ENCODE measurements at places on chromosomes 2 and 18.

- no peak for DNase-seq
Measured at GRCh38 chr2:101479810-101480209, 4.9 kb upstream of the RFX8 start.

- DNase-seq = no peak
Measured at GRCh38 chr2:191696001-191696400, 18.1 kb downstream of the NABP1 start.

DNA sequence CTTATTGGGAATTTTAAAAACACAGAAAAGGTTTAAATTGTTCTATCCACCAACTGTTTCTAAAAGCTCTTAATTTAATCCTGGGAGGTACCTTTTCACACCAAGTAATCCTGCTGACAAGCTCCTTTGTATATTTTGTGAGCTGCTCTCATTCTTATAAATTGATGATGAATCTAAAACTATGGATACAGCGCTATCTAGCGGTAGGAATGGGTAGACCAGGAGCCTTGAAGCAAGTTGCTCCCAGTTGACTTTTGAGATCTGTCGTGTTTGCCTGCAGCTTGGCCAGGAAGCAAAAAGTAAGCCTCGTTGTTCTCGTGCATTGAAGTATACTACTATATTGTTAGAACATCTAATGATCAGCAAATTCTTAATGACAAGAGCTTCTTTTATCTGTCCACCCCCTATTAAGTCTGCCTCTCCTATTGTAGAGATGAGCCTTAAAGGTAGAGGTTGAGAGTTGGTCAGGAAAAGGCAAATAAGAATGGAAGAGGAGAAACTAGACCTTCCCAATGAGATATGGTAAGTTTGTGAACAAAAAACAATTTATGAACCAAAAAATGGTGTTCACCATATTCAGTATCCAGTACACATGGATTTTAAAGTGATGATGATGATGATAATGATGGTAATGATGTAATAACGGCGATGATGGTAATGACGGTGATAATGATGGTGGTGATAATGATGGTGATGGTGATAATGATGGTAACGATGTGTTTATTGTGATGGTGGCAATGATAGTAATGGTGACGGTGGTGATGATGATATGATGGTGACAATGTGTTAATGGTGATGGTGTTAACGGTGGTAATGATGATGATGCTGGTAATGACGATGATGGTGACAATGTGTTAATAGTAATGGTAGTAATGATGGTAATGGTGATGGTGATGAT is 212.1 kb upstream of the NCKAP5 start:
- peak; percentile 68 for DNase-seq

- no peak for DNase-seq
Measured at GRCh38 chr18:77067291-77068061, 65.1 kb downstream of the MBP start.

DNA sequence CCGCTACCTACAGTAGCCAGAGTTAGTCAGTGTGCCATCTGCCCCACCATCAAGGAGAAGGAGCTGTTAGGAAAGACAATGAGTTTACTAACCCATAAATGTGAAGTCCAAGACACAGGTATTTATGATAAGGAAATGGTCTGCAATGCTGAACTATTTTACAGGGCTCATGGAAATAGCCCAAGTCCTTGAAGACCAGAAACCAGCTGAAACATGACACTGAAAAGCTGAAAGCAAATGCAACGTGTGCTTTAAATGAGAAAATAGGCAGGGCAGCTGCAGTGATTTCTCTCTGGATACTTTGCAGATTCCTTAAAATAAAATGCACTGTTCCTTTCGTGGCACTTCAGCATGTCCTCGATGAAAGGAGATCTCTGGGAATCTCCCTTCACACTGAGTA is 256.4 kb upstream of the TCF4 start:
- DNase-seq = no peak

DNA sequence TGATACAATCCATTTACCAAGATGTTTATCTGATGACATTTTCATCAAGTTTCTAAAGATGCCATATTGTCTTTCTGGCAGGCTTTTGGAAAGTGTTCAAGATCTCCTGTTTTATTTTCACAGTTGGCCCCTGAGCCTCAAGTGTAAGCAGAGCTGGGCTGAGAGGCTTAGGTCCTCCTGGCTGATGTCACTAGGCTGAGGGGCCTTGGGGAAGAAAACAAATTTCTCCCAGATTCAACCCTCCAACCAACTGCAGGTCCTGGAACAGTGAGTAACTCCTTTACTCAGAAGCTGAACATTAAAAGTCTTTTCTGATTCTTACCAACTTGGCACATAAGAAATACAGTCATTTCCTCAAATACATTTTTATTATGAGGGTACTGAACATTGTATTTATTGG is 14.9 kb upstream of the IL1RL1 start:
- no peak for DNase-seq

GRCh38 chr2:189247276-189247675 is 67.7 kb upstream of the COL5A2 start:
- DNase-seq = no peak

DNA sequence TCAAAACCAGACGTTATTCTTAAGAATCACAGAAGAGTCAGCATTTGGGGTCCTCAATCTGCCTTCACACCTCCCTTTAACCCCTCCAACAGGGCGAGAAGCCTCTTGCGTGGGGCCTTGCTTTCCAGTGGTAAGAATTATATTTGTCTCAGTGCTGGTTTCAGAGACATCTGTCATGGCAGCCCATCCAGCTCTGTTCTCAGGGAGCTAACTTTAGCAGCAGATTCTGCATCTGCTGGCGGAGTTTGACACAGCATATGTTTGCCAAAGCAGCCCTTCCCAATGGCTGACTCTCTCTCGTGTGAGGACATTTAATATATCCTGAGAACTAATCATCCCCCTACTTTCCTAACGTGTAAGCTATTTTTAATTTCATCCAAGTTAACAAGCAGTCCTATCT is 91.5 kb upstream of the BCL11A start:
- no peak for DNase-seq

DNA sequence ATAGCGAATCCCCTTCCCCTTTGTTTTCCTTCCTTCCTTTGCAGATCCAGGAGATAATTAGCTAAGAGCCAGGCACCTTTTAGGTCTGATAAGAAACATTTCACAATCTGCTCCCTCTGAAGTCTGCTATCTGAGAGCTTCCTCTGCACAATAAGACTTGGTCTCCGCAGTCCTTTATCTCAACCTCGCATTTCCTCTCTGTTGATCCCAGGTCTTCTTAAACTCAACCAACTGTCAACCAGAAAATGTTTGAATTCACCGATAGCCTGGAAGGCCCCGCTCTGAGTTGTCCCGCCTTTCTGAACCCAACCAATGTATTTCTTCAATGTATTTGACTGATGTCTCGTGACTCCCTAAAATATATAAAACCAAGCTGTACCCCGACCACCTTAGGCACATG is 78.4 kb upstream of the CTDP1 start:
- no peak for DNase-seq

- DNase-seq = no peak
Measured at GRCh38 chr2:181876614-181877063, 14.9 kb upstream of the ITPRID2 start.

GRCh38 chr2:111122631-111123421 is 2.1 kb downstream of the BCL2L11 start:
- no peak for DNase-seq

- no peak for DNase-seq
Measured at GRCh38 chr18:76699923-76700322, 122.4 kb upstream of the ZNF236 start.

- no peak for DNase-seq
Measured at GRCh38 chr2:241648453-241648852, 11.0 kb downstream of the ATG4B start.

DNA sequence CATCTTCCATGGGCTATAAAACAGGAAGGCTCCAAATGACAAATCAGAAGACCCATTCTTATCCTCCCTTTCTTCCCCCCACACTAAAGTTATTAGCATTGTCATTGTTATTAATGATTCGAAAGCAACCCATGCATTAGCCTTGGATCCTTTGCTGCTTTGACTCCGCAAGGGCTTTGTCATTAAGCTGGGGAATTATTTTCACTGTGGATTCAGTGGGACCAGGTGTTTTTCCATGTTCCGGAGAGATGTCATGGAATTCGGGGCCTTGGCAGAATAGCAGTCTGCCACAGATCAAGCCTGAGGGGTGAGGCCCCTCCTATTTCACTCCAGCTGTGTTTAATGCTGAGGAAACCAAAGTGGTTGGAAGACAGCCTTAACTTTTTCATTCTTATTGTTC is 357.1 kb downstream of the EN1 start:
- no peak for DNase-seq

GRCh38 chr2:116586328-116586689 is 1228.2 kb upstream of the DDX18 start:
- DNase-seq = no peak

DNA sequence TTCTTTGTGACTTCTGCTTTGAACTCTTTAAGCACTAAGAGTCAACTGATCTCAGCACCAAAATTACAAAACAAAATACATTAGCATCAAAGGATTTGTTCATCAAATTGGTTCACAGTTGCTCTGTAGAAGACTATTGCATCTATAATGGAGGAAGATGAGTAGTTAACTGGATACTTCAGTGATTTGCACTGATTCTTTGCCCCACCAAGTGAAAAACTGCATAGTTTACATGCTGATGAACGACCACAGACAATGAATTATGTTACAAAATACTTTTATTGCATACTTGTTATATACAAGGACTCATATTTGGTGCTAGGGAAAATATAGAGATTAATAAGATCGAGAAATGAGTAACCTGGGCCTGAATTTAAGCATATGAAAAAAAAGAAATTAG is 107.2 kb downstream of the SCG2 start:
- no peak for DNase-seq

DNA sequence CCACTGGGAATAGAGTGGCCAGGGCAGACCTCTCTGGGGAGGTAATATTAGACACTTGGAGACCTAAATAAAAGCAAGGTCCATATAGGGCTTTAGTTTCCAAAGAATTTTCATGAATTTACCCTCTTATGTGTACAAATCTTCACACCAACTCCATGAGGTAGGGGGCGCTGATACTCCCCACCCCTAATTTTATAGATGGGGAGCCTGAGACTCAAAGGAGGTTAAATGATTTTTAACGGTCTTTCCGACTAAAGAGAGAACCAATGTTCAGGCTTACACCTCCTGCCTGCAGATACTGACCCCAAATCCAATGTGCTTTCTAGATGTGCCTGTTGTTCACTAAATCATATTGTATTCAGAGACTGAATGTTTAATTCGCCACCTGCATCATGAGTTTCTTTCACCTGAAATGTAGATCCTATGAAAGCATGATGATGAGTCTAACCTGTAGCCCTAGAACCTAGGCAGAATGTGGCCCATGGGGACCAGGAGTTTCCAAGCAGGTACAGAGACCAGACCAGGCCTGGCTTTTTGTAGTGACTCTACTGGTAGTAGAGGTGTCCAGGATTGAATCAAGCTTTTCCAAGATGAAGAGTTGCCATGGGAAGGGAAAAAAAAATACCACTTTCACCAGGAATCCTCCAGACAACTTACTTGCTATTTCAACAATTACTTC is 16.8 kb upstream of the PAX3 start:
- peak; percentile 40 for DNase-seq

- DNase-seq = no peak
Measured at GRCh38 chr2:26582890-26583289, 58.3 kb downstream of the CIB4 start.

All from NAMALWA (cell line).